ENCODE measurements at places on chromosomes 13 and 19.

DNA sequence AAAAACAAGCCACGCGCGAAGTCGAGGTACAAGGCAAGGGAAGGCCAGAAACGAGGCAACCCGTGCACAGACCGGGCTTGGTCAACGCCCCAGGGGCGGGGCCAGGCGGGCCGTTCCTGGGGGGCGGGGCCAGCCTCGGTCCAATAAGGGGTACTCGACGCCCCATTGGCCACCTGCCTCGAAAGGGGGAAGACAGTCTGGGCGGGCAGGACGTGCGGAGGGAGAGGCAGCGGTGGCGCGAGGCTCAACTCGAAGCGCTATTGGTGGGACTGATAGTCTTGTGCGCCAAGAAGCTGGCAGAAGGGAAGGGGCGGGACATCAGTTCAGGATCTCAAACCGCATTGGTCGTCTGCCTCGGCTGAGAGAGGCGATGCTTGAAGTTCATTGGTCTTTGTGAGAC is at the start of gene LYPD4:
Gene LYPD4, minus strand, starts transcription at position 83 of the 400 bp plus-strand sequence. CDS start 5,398 bp downstream, outside the sequence.
- no peak for DNase-seq

- DNase-seq: no peak
These were observed 747.4 kb downstream of the UQCRFS1 start for GRCh38 chr19:28465371-28466086.

GRCh38 chr19:13020002-13020414 is 24.7 kb downstream of the NFIX start:
- DNase-seq: no peak

DNA sequence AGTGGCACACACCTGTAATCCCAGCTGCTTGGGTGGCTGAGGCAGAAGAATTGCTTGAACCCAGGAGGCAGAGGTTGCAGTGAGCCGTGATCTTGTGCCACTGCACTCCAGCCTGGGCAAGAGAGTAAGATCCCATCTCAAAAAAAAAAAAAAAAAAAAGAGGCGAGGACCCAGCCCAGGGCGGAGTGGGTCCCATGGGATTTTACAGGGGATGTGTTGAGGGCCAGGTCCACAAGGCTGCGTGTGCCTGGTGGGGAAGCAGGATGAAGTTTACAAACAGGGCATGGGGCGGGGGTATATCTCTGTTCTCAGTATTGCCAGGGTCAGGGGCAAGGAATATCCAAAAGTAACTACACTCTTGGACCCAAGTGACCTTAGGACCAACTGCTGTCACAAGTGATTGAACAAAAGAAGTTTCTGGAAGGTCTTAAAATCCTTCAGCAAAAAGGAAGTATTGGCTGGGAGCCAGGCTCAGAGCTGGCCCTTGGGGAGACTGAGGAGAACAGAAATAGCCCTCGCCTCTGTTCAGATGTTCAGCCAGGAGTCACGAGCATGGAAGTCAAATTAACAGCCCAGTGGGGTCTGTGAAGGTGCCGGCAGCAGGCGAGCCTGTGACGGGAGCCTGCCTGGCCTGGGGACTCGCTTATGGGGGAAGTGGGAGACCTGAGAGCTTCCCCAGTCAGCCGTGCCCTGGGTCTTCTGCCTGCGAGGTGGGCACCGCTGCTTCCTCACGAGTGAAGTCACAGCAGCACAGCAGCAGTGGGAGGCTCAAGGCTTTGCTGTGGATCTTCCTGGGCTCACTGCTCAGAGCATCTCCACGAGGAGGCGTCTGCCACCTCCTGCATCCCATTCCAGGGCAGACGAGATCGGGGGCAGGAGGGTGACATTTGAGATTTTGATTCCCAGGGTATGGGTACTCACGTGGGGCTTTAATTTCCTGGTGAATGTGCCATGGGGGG is 6.4 kb downstream of the MYO9B start:
- no peak for DNase-seq

DNA sequence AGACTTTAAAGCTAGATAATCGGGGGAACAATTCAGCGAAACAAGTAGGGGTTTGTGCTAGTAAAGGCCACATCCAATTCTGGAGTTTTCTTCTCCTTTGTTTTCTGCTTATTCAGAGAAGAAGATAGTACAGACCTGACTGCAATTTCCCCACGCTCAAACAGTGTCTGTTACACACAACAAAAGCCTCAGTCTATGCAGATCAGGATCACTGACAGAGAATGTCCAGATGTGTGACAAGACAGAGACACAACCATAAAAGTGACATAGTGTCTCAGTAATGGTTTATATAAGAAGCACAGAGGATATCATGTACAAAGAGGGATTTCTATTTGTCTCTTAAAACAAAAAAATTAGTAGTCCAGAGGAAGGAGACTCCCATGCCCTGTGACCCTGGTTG is 70.7 kb upstream of the GTF3A start:
- no peak for DNase-seq

DNA sequence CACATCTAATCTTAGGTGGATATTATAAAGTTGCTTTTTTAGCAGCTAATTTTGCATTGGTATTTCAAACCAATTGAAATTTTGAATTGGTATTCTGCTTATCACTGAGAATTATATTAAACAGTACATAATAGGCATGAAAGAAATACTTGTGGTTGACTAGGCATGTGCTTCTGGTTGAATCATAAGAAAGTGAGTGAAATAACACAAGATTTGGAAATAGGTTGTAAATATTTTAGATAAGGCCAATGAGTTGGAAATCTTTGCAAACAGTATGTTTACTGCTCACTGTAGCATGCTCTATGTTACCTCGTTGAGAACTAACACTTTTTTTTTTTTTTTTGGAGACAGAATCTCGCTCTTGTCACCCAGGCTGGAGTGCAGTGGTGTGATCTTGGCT is 66.8 kb upstream of the RFC3 start:
- DNase-seq: no peak

GRCh38 chr13:27988520-27988919 is at the start of gene URAD:
URAD (minus strand) TSS chr13:27988693; CDS start chr13:27988637, 56 bp downstream.
- DNase-seq: no peak

GRCh38 chr13:79642596-79642995 is 161.6 kb downstream of the NDFIP2 start:
- no peak for DNase-seq

DNA sequence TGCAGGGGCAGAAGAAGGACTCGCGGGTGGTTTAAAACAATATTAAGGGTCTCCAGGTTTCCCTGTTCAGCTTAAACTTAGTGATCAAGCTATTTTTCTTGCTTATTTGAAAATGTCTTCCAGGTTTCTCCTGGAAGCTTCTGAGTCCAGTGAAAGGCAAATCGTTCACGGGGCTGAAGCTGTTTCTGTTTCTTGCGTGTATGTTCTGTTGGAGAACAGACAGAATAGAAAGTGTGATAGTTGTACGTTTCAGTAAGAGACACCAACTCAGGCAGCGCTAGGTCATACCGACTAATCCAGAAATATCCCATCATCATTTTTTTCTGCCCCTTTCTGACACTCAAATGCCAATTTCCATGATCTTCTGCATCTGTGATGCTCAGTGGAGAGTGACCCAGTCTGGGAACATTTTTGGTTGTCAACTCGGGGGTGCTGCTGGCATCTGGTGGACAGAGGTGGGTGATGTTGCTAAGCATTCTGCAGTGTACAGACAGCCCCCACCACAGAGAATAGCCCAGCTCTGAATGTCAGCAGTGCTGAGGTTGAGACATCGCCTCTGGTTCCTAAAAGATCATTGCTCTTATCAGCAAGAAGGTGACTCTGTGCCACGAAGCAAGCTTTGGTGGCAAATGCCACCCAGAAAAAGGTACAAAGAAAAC is 4.3 kb downstream of the KLF2 start:
- peak; percentile 79 for DNase-seq

- DNase-seq: no peak
These were observed 38.4 kb downstream of the SMIM24 start for GRCh38 chr19:3441986-3442329.
